ENCODE measurements at places on chromosomes 12 and 14. TPM values are rescaled to one million over a fixed set of nuclear protein-coding genes. Genes with fewer than 3 reads are reported as not detected.

Gene OR4E2
- not detected for polyA plus RNA-seq

Gene PTCSC3
- polyA plus RNA-seq = not detected

Gene OTOGL
- polyA plus RNA-seq = not detected

DNA sequence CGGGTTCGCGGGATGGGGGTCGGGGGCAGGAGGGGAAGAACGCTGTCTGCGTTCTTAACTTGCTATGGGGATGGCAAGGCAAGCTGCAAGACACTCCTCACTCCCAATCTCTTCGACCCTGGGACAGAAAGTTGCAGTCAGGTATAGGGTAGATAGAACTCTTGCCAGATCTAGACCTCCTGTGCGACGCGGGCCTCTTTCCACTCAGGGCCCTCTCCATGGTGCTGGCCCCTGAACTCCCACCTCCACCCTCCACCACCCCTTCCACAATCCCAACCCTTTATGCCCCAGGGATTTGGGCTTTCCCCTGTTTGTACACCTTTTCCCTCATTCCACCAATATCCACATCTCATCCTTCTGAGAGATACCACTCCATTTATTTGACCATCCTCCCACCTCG is 812 bp downstream of the NABP2 start:
- peak overlapping the region; percentile 89 for H3K4me3 ChIP-seq
- DNase-seq = no peak
- H3K27me3 ChIP-seq = peaks cover 11% of the 10 kb centered on the region
- H3K4me1 ChIP-seq = peaks cover 51% of the 10 kb centered on the region

DNA sequence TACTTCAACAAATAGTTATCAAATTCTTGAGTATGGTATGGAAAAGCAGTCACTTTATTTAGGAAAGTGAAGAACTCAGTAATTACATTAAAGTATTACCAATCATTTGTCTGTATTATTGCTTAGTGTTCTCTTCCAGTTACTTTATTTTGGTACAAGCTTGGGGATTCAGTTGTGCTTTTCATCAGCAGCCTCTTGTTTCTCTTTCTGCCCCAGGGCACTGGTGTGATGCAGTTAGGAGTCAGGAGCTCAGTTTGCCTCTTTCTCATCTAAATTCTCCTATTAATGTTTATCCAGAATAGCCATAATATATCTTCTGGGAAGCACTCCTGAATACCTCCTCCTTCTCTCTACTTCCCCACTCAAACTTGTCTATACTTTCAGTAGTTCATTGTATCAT is 25.7 kb downstream of the PMCH start:
- no peak overlapping the region for H3K27ac ChIP-seq
- no peak for DNase-seq
- no peaks in the 10 kb centered on the region for H3K36me3 ChIP-seq
- no peaks in the 10 kb centered on the region for H3K27me3 ChIP-seq
- H3K4me3 ChIP-seq = no peak overlapping the region
- no peaks in the 10 kb centered on the region for H3K4me1 ChIP-seq

DNA sequence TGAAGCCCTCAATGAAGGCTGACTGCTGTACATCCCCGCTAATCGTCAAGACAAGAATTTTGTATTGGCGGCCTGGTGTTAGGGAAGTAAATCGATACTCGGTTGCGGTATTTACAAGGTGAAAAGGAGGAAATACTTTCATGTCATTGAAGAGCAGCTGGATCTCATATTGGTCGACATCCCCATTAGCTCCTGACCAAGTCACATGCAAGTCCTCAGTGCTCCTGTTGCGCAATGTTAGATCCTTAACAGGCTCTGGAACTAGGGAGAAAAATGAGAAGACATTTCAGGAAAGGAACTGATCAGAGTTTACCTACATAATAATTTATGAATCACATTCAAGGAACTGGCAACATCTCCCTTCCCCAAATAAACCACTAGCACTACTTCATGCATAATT is 66.2 kb downstream of the PTPRB start:
- peaks cover 5% of the 10 kb centered on the region for H3K36me3 ChIP-seq
- no peak for DNase-seq
- H3K4me3 ChIP-seq = no peak overlapping the region
- H3K4me1 ChIP-seq = no peaks in the 10 kb centered on the region
